ENCODE measurements at places on chromosomes 7 and 10.

DNA sequence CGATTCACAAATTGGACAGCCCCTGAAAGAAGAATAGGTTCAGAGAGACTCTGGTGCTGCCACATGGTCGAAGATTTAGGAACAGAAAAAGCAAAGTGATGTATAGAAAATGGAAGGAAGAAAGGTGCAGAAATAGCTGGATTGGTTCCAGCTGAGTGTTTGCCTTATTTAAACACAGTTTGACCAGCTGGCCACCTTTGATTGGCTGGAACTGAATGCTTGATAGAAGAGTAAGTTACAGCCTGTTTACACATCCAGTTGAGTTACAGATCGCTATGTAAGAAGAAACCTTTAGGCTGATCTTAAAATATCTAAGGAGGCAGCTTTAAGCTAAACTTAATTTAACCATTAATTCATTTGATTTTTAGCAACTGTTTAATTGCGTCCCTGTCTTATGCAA lies 40.3 kb upstream of the KAT6B start:
- no peak for DNase-seq

DNA sequence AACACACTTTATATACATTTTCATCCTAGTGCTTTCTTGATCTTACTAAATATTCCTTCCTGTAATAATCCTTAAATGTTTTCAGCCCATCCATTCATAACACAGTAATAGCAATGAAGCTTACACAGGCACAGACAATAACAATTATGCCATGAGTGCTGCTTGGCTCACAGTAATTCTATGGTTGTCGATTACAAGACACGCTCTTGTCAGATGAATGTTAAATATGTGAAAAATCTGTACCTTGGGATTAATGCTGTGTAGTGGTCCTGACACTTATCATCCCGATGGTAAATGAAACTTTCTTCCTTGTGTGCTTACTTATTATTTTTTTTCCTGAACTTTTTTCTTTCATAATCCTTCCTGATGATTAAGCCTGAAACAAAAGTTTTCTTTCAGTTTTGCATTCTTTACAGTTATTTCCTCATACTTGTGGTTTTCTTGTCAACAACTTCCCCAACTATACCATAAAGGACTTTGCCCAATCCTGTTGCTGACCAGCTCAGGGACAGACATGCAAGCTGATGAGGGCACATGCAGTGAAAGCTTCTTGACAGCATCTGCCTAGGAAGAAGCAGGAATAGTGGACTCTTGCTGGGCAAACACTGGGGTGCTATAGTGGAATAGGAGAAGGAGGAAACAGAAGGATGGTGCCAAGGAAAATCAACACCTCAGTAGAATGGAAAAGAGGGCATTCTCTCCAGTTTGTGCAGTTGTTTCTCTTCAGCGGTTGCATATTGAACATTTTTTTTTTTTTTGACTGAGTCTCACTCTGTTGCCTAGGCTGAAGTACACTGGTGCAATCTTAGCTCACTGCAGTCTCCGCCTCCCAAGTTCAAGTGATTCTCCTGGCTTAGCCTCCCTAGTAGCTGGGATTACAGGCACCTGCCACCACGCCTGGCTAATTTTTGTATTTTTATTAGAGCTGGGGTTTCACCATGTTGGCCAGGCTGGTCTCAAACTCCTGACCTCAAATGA lies 6.7 kb upstream of the MGAM2 start:
- DNase-seq, result no peak

GRCh38 chr7:134355004-134355525 lies 38.3 kb upstream of the SLC35B4 start:
- DNase-seq, result no peak

DNA sequence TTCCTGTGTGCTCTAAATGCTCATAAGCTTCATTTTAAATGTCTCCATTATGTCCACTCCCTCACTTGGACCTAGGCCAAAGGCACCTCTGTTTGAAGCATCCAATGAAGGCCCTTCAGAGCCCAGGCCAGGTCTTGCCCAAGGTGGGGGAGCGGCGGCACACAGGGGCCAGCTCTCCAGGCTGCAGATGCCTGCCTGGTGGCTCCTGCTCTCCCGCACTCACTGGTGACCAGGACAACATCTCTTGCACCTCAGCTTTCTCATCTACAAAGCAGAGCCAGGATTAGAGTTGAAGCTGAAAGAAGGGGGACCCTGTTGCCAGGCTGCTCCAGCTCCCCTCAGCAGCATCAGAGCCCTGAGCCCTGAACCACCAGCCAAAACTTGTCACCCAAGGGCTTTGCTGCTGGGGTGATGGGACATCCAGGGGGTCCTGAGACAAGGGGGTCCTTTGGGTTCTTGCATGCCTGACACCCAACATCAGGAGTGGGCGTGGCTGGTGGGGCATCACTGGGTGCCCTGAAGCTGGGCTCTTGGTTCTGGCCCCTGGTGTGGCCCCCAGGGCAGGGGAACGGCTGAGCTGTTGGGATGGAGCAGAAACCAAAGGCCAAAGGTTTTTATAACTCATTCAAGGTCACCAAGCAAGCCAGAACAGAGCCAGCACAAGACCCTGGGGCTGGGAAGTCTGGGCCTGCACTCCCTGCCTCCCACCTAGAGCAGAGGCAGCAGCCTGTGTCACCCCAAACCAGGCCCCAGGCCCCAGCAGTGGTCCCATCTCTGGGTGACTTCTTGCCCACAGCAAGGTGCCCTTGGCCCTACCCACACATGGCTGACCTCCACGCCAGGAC lies 1.2 kb downstream of the NACAD start:
- DNase-seq, result no peak

GRCh38 chr10:19908991-19909696 lies 92.9 kb downstream of the PLXDC2 start:
- no peak for DNase-seq

GRCh38 chr10:114538181-114538906 lies 119.7 kb downstream of the ABLIM1 start:
- no peak for DNase-seq

DNA sequence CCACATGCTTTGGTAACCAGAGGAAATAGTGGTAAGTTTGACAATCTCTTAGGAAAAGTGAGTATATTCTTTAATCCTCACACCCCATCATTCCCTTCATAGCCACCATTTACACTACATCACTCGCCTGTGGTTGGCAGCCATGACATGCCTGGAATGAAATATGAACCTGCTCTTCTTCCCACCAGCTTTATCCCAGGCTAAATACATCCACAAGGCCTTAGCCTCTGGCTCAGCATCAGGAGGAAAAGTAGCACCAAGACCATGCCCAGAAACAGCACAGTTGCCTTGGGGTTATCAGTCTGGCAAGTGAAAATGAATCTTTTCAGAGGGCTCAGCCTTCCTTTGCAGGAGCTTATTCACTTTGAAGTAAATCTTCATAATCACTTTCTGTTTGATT lies 40.3 kb downstream of the SGCE start:
- no peak for DNase-seq

Measured in NCI-H1092 (cell line).